ENCODE measurements at places on chromosomes 7 and 10. TPM values are rescaled to one million over a fixed set of nuclear protein-coding genes. Genes with fewer than 3 reads are reported as not detected.

The ZNF425 gene
- 0.89 TPM for total RNA-seq

The MSMB gene
- total RNA-seq = not detected

The ITIH5 gene
- 0.66 TPM for total RNA-seq

DNA sequence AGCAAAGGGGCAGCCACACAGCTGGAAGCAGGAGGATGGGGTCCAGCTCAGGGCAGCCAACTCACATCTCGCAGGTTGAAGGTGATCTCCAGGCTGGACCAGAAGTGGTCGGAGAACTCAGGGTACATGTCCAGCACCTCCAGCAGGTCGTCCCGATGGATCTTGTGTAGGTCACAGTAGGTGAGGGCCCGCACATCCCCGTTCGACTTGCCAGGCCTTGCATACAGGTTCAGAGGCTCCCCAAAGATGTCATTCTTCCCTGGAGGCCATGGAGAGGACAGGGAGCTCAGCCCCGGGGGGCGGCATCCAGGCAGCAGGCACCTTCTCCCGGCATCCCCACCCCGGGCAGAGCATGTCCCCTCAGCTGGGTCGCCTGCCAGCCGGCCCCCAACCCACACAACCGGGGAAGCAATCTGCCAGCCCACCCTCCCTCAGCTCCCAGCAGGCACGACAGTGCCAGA, 29.3 kb downstream of the KCNH2 start:
- no peak overlapping the region for H3K4me3 ChIP-seq
- no peaks in the 10 kb centered on the region for H3K36me3 ChIP-seq
- H3K27me3 ChIP-seq = no peaks in the 10 kb centered on the region
- no peaks in the 10 kb centered on the region for H3K4me1 ChIP-seq
- no peak for DNase-seq
- H3K27ac ChIP-seq = no peak overlapping the region

The CH25H gene
- not detected for total RNA-seq

The POU6F2 gene
- not detected for total RNA-seq

The NPY gene
- total RNA-seq = 1.8 TPM

DNA sequence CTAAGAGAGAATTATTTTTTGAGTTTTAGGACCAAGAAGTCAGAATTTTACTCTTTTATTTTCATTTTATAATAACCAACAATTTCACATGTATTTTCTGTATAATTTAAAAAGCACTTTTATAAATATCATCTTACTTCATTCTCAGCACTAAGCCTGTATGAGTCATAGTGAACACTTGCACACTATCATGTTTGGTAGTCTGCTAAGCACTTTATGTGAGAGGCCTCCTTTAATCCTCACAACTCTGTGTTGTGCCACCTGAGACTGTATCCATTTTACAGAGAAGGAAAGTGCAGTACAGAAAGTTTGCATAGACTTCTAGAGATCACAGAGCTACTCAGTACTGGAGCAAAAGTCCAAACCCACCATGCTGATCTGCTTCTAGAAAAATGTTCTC, 939.6 kb downstream of the NRG3 start:
- H3K36me3 ChIP-seq = no peaks in the 10 kb centered on the region
- no peaks in the 10 kb centered on the region for H3K4me1 ChIP-seq
- no peaks in the 10 kb centered on the region for H3K27me3 ChIP-seq
- H3K4me3 ChIP-seq = no peak overlapping the region
- no peak overlapping the region for H3K27ac ChIP-seq
- DNase-seq = no peak

DNA sequence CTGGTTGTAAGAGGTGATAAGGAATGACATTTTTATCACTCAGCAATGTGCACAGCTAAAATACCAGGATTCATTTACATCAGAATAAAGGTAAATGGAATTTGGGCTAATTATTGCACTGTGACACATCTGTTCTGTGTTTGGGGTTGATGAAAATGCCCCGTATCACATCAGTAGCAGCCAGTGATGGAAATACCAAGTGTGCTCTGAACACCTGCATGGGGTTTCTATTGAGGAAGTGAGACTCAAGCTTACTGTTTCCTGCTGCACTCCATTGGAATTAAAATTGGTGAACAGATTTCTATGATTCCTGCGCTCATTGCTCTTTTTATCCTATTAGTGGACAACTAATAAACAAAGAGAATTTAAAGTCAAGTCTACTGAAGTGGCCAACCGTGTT, 296.9 kb downstream of the NRG3 start:
- H3K27ac ChIP-seq = no peak overlapping the region
- no peaks in the 10 kb centered on the region for H3K27me3 ChIP-seq

DNA sequence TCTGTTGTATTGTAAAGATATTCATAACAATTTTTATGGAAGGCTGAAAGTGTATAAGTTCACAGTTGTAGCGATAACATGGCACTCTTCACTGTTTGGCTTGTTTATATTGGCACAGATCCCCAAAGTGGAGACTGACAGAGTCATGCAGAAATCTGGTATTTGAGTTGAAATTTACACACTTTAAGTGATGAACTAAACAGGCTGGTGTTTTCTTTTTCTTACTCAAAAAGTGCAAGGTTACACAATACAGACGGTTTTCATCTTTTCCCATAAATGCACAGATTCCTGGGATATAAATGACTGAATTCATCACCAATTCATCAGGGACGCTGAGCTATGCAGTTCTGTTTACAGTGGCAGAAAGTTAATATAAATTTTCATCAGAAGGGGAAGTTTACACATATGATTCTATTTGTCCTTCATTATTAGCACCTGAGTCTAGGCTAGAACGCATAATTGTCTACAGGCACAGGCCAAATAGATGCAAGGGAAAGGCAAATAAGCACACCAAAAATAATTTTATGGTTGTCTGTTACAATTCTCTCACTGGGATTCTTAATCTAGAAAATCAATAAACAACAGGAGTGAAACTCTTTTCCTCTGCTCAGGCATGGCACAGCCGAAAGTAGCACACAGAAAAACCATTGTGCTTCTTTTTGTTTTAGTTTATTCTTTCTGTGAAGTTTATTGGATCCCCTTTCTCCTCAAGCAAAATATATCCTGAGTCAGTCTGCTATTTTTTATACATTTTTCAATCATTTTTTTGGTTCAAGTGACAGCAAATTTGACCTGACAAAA, 88.0 kb downstream of the FOXP2 start:
- H3K4me3 ChIP-seq = peak overlapping the region; percentile 41
- H3K27me3 ChIP-seq = no peaks in the 10 kb centered on the region
- peaks cover 17% of the 10 kb centered on the region for H3K36me3 ChIP-seq
- H3K4me1 ChIP-seq = peaks cover 19% of the 10 kb centered on the region
- peak overlapping the region; percentile 53 for H3K27ac ChIP-seq

DNA sequence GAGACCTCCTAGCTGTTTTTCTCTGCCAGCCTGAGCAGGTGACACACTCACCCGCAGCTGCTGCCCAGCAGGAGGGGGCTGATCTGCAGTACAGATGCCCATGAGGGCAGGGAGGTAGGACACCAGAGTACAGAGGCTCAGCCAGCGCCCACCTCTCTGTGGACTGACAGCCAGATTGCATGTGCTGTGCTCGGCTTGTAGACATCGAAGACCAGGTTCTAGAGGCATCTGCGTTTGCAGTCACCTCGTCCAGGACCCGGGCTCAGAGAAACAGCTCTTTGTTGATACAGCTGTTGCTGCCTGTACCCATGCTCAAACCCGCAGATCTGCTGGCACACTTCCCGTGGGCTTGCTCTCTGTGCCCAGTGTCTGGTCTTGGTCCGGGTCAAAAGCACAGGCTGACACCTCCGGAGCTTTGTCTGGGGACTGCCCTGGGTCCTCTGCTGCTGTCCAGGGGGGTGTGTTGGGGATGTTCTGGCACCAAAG, 224.7 kb downstream of the GLRX3 start:
- no peaks in the 10 kb centered on the region for H3K27me3 ChIP-seq
- no peak overlapping the region for H3K27ac ChIP-seq
- DNase-seq = peak; percentile 61
- H3K4me3 ChIP-seq = no peak overlapping the region

- no peaks in the 10 kb centered on the region for H3K36me3 ChIP-seq
- no peaks in the 10 kb centered on the region for H3K27me3 ChIP-seq
- no peak overlapping the region for H3K4me3 ChIP-seq
Observed at GRCh38 chr7:73626814-73627213, 2.5 kb upstream of the MLXIPL start.

- no peaks in the 10 kb centered on the region for H3K36me3 ChIP-seq
- H3K27me3 ChIP-seq = 0 out of 2 replicates have a peak, but pooled peaks cover 3% of the 10 kb centered on the region
- DNase-seq = no peak
- H3K4me1 ChIP-seq = no peaks in the 10 kb centered on the region
- H3K4me3 ChIP-seq = no peak overlapping the region
- no peak overlapping the region for H3K27ac ChIP-seq
Observed at GRCh38 chr10:76315240-76315639, 883.8 kb downstream of the LRMDA start.

GRCh38 chr10:122647383-122647968, 52.2 kb downstream of the C10orf120 start:
- H3K27me3 ChIP-seq = no peaks in the 10 kb centered on the region
- H3K4me3 ChIP-seq = no peak overlapping the region
- 0 out of 2 replicates have a peak, but pooled peaks cover 5% of the 10 kb centered on the region for H3K4me1 ChIP-seq
- H3K27ac ChIP-seq = no peak overlapping the region
- DNase-seq = no peak

GRCh38 chr7:157488281-157488680, 151.5 kb downstream of the DNAJB6 start:
- no peaks in the 10 kb centered on the region for H3K4me1 ChIP-seq
- H3K4me3 ChIP-seq = no peak overlapping the region
- H3K27me3 ChIP-seq = peaks cover 8% of the 10 kb centered on the region
- no peaks in the 10 kb centered on the region for H3K36me3 ChIP-seq
- DNase-seq = no peak

All from SJCRH30 (cell line).